ENCODE measurements at places on chromosomes 6 and 20. TPM values are rescaled to one million over a fixed set of nuclear protein-coding genes. Genes with fewer than 3 reads are reported as not detected.

The B4GALT5 gene
- 15.0 TPM for total RNA-seq

The CTNNBL1 gene
- 30.7 TPM for total RNA-seq

The TFAP2C gene
- not detected for total RNA-seq

The FAM83D gene
- total RNA-seq, result 0.52 TPM

The LAMA4 gene
- total RNA-seq, result 569 TPM

The PTCRA gene
- not detected for total RNA-seq

The EDN3 gene
- total RNA-seq, result not detected

The OOEP gene
- total RNA-seq, result not detected

The OR2B6 gene
- total RNA-seq, result not detected

The LAMA2 gene
- total RNA-seq, result 204 TPM

The RNF8 gene
- 25.2 TPM for total RNA-seq

The MEI4 gene
- not detected for total RNA-seq

The MAFB gene
- 0.32 TPM for total RNA-seq

The KIAA1755 gene
- 3.3 TPM for total RNA-seq

The MKKS gene
- 4.7 TPM for total RNA-seq
